ENCODE measurements at places on chromosomes 12 and 14. TPM values are rescaled to one million over a fixed set of nuclear protein-coding genes. Genes with fewer than 3 reads are reported as not detected.

GRCh38 chr14:79331830-79332229, 879.5 kb downstream of the DIO2 start:
- no peak overlapping the region for H3K4me3 ChIP-seq
- H3K4me1 ChIP-seq, result no peaks in the 10 kb centered on the region
- no peak overlapping the region for H3K27ac ChIP-seq
- DNase-seq, result no peak
- H3K27me3 ChIP-seq, result no peaks in the 10 kb centered on the region

- H3K4me3 ChIP-seq, result peak within 1 kb of the TSS; percentile 55
- H3K4me1 ChIP-seq, result peaks cover 37% of the 10 kb centered on the region
- peaks cover 1% of the 10 kb centered on the region for H3K36me3 ChIP-seq
- no peak for DNase-seq
- H3K27ac ChIP-seq, result peak within 1 kb of the TSS; percentile 28
These were observed at the start of gene ASCL1 for GRCh38 chr12:102957339-102958050. TSS of gene ASCL1 (plus strand) at chr12:102957674. CDS start at chr12:102958245, 571 bp downstream.

The FAIM2 gene
- 0.06 TPM for total RNA-seq

DNA sequence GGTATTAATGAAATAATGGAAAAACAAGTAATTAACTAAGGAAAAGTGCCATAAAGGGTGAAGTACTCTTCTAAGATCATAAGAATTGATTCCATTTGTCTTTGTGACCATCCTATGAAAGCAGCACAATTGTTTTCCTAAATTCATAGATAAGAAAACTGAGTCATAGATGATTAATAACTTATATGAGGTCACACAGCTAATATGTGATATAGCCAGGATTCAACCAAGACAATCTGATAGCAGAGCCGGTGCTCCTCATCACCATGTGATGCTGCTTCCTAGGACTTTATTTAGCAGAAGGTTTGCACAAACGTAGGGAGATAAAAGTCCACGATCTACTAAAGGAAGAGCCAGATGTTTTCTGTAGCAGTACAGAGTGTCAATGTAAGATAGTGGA, 181.5 kb upstream of the SYT1 start:
- no peak overlapping the region for H3K4me3 ChIP-seq
- no peak overlapping the region for H3K27ac ChIP-seq
- no peaks in the 10 kb centered on the region for H3K36me3 ChIP-seq

DNA sequence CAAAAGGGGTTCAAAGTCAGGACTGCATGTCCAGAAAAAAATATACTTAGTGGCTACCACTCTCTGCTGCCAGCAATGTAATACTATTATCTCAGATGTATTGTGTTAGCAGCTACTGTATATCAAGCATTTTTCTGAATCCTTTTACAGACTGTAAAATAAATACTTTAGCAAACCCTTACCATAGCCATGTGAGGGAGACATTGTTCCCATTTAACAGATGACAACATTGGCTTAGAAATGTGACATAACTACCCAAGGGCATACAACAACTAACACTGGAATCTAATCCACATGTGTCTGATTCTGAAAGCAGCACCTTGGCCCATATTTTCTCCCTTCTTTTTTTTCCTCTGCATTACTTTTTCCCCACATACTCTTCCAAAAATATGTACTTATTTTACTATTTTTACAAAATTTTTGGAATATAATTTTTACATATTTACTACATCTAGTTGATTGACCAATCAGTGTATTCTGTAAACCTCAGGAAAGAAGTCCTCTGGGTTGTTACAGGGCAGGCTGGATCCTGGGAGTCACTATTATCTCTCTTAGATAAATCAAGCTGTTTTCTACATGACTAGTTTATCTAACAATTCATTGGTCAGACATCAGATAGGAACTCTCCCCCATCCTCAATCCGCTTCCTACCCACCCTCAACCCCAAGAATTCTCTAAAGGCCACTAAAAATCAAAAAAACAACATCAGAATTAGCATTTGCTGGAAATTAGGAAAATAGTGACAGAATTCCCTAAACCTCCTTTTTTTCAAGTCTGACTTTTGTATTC, 154.1 kb downstream of the BTG1 start:
- H3K27ac ChIP-seq, result no peak overlapping the region
- H3K4me3 ChIP-seq, result no peak overlapping the region
- H3K27me3 ChIP-seq, result no peaks in the 10 kb centered on the region
- no peak for DNase-seq
- peaks cover 3% of the 10 kb centered on the region for H3K4me1 ChIP-seq
- H3K36me3 ChIP-seq, result peaks cover 1% of the 10 kb centered on the region
